ENCODE measurements at places on chromosomes 1 and 21.

GRCh38 chr1:74502858-74503257 lies 9.6 kb downstream of the LRRC53 start:
- DNase-seq = no peak

DNA sequence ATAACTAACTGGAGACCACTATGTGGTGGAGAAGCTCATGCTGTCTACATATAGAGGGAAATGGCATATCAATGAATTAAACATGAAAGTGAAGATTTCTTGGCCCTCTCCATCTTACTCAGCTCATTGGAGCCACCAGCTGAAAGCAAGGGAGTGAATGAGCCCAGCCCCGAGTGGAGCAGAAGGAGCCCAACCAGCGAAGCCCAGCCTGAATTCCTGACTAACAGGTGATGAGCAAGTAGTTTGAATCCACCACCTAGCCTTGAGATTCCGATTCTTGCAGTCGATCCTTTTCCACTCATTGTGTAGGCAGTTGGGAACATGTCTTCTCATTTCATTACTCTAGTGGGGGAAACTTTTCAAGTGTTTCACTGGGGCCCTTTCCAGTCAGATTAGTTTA lies 18.6 kb upstream of the ST6GALNAC3 start:
- no peak for DNase-seq

DNA sequence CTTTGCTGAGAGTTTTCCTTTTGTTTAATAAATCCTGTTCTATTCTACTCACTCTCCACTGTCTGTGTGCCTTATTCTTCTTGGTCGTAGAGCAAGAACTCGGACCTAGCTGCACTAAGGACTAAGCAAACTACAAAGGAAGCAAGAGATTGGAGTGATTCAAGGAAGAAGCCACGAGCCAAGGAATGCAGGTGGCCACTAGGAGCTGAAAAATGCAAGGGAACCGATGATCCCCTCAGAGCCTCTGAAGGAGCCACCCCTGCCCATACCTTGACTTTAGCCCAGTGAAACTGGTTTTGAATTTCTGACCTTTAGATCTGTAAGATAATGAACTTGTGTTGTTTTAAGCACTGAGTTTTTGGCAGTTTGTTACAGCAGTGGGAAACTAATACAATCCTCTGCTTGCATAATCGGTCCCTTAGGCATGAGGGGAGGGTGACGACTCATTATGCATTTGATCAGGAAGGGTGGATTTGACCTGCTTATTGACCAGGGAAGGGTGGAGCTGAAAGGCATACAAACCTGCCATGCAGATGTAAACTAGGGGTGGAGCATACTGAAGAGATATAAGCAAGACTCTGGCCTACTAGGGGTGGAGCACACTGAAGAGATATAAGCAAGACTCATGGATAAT lies 6.2 kb upstream of the CA6 start:
- peak; percentile 52 for DNase-seq

- DNase-seq = no peak
These were observed 32.5 kb downstream of the VN1R5 start for GRCh38 chr1:247288341-247288740.

DNA sequence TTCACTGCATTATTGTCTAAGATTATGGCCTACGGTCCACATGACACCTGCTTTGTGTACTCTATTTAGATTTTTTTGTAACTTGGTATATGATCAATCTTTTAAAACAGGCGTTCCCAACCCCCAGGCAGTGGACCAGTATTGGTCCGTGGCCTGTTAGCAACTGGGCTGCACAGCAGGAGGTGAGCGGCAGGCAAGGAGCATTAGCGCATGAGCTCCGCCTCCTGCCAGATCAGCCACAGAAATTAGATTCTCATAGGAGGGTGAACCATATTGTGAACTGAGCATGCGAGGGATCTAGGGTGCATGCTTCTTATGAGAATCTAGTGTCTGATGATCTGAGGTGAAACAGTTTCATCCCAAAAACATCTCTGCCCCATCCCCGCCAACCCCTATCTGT lies 228.4 kb upstream of the NR5A2 start:
- no peak for DNase-seq

DNA sequence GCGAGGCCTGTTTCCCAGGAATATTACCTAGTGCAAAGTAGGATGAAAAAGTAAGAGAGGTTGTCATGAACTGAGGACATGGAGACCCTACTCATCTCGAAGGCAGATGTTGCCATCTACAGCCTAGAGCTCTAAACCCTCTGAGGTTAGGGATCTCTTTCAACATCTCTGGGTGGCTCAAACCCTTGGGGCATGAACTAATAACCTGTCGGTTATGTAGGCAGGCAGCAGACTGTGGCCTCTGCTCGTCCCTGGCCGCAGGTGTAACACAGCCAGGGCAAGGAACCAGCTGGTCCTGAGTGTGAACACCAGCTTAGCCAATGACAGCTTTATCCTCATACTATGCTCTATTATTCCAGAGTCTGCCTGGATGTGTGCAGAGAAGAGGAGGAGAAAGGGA lies 13.2 kb downstream of the CAPZB start:
- no peak for DNase-seq

- DNase-seq = peak; percentile 3
These were observed 164.4 kb downstream of the LIPI start for GRCh38 chr21:14046401-14046800.

GRCh38 chr1:119771770-119772169 lies 3.1 kb upstream of the HMGCS2 start:
- DNase-seq = no peak

DNA sequence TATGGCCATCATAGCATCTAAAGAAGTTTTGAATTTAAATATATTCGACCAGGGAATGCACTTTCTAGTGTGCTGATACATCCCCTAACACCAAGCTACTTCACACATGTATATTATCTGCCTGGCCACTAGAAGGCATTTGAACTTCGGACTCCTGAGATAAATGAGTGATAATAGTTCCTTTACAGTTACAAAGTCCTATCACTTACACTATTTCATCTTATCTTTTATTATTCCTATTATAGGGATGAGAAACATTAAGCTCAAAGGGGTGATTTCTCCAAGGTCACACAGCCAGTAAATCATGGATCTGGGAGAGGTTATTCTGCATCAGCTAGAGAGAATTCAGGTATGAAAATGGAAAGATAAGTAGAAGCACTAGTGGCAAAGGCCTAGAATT lies 40.3 kb downstream of the GPATCH2 start:
- no peak for DNase-seq

GRCh38 chr1:14037101-14037847 lies 337.3 kb downstream of the PRDM2 start:
- no peak for DNase-seq

DNA sequence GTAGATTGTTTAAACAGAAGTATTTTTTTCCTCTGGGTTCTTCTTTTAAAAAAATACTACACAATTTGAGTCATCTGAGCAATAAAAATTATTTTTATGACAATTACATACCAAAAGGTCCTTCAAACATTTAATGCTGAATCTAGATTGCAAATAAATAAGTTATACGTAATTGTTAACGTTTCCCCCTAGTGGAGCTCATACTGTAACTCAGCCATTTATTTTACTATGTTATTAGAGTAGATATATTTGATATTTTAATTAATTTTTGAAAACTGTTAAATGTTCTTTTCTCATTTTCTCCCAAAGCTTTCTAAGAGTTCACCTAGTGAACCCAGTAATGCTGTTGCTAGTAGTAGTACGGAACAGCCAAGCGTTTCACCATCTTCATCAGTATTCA lies 33.5 kb downstream of the ZMYM1 start:
- DNase-seq = no peak

DNA sequence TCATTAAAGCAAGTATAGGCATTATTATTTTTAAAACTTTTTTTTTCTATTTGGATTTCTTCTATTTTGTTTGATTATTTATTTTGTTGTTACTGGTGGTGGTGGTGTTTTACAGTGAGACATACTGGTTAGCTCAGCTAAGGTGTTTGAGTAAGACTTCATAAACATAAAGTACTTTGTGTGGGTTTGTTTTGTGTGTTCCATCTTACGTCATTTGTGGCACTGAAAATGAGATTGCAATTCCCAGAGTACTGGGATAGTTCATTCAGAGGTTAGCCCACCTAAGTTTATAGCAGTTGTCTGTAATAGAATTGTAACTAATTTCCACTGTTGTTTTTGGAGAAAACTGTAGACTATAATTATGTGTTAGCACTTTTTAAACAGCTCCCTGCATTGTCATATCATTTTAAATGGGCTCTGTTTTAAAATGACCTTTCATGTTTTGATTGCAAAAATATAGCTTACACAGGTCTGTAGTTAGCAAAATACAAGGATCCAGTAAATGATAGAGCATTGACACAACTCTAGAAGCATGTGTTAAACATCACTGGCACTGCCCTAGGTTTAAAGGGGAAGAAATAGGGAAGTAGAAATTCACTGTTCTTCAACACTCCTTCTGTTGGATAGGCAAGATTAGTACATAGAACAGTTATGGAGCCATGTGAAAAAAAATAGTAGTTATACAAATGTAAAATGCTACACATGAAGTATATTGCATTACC lies 171.7 kb downstream of the NFIA start:
- DNase-seq = no peak

DNA sequence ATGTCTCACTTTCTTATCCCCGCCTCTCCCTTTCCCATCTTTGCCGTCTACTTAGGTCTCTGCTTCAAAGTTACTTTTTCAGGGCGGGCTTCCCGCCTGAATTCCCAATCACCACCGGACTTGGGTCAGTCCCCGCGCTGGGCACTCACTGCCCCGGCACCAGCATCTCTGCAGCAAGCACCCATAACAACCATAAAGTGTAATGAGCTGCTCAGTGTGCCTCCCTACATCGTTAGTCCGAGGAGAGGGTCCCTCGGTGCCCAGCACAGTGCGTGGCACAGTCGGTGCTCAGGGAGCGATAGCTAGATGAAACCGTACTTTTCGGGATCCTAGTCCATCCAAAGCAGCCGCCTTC lies 633 bp upstream of the CTPS1 start:
- DNase-seq = no peak

DNA sequence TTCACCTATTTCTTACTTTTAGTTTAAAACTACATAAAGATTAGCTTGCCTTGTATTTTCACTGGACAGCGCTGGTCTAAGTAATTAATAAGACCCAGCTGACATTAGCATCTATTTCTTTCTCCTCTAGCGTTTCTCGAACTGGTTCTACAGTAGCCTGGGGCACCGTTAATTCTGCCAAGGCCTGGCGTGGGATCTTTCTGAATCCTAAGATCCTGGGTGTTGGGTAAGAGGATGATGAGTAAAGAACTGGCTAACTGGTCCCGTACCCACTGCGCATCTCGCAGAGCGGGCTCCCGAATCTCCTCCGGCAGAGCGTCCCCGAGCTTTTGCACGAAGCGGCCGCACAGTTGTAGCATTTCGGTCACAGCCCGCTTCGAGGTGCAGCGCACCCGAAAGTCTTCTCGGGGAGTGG lies 309 bp downstream of the NSL1 start:
- peak; percentile 72 for DNase-seq

DNA sequence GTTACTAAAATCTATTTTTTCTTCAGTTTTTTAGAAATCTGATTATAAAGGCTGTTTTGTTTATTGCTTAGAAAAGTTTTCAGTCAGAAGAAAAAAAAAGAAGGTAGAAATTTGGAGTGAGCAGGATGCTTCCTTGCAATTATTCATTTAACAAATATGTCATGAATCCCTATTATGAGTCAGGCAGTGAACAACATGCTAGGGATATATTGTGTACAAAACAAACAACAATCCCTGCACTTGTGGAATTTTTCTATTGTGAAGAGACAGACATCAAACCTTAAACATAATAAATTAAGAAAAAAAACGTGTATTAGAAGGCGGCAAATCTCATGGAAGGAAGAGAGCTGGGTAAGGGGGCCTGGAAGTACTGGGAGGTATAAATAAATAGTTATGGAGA lies 664.1 kb upstream of the CAMK1G start:
- peak; percentile 42 for DNase-seq

- no peak for DNase-seq
These were observed 154.0 kb downstream of the DHRS3 start for GRCh38 chr1:12464045-12464461.

DNA sequence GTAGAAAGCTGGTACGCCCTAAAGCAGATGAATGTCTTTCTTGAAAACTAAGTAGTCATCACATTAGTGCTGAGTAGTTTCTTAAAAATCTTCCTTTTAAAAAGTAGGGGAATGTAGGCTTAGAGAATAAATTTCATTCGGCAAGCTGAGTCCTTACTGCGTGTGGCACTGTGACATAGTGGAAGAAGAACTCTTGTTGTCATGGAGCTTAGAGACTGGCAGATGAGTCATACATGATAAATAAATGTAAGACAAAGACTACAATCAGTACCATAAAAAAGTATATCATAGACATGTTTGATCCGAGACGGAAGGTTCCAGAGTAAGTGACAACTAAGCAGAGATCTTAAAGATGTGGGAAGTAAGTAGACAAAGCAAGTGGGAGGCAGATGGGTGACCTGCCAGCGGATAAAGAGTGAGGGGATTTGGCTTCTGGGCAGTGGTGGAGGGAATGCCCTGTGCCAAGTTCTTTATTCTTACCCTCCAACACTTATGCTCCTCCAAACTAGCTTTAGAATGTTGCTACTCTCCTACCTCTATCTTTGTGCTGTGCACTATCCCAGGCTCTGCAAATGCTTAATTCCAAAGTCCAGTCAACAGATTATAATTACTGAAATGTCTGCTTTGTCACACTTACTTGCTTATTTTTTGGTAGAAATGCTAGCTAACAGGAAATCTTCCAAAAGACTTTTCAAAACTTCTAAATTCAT lies 608.5 kb upstream of the USP24 start:
- peak; percentile 79 for DNase-seq

DNA sequence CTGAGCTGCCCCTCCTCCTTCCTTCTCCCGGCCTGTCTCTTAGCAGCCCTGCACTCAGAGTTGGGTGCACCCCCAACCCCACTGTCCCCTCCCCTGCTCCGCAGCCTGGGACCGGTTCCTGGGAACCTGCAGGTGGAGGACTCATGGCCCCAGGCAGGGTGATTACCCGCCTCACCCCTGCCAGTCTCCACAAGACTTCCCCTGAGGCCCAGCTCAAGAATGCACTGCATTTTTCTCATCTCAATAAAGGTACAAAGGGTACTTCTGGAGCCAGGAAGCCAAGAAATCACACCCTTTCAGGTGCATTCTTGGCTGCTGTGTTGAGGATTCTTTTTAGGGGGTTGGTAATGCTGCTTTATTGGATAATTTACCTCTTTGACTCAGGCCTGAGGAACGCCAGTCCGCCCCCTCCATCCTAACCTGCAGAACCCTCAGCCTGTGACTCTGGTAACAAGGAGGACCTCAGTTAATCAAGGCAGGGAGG lies 126.3 kb upstream of the TMPRSS2 start:
- DNase-seq = no peak

GRCh38 chr1:24074196-24074595 lies 37.7 kb downstream of the MYOM3 start:
- DNase-seq = no peak

- peak; percentile 25 for DNase-seq
These were observed 36.5 kb downstream of the PIK3CD start for GRCh38 chr1:9687874-9688582.

- DNase-seq = no peak
These were observed 139.8 kb downstream of the AK5 start for GRCh38 chr1:77421504-77422233.

DNA sequence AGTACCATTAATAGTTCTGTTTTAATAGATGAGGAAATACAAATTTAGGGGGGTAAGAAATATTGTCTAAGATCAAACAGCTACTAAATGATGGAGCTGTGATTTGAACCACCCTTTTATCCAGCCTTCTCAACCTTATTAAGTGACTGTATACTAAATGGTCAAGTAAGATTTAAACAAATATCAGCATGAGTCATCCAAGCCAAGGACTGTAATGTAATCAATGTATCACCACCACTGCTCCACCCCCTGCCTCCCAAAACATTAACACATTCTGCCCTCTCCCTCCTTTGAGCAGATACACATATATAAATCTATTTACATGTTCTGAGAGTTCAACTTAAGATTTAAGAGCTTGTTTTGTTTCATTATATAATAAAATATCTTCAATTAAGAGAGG lies 58.9 kb downstream of the LRRC40 start:
- DNase-seq = peak; percentile 31

Measured in fibroblast of skin of right biceps (primary cell).